ENCODE measurements at places on chromosomes 7 and 10. TPM values are rescaled to one million over a fixed set of nuclear protein-coding genes. Genes with fewer than 3 reads are reported as not detected.

DDX50 gene
- total RNA-seq: 65.5 TPM

CRTAC1 gene
- total RNA-seq: not detected

NFKB2 gene
- total RNA-seq: 23.3 TPM

UBTD1 gene
- total RNA-seq: 22.0 TPM

DPY19L1 gene
- total RNA-seq: 30.1 TPM

GNGT1 gene
- total RNA-seq: not detected

FUOM gene
- 15.0 TPM for total RNA-seq

KLLN gene
- total RNA-seq: 0.66 TPM

PNLIPRP1 gene
- total RNA-seq: not detected

GATA3 gene
- total RNA-seq: not detected

DHX32 gene
- 36.0 TPM for total RNA-seq

NRCAM gene
- total RNA-seq: 2.1 TPM

ABCC2 gene
- total RNA-seq: 0.66 TPM

CCSER2 gene
- 23.6 TPM for total RNA-seq

CYP3A7 gene
- total RNA-seq: 37.8 TPM

PPP1R3A gene
- total RNA-seq: not detected

CPN1 gene
- total RNA-seq: not detected

CYP2W1 gene
- total RNA-seq: not detected

TMEM72 gene
- total RNA-seq: not detected

GPR146 gene
- 3.3 TPM for total RNA-seq

ATRNL1 gene
- 0.33 TPM for total RNA-seq

SRRT gene
- 32.0 TPM for total RNA-seq

LIPM gene
- total RNA-seq: not detected

RRP12 gene
- total RNA-seq: 10.5 TPM
